Bone marrow (tissue), 2 donors: ENCODE measurements at places on chromosomes 6 and 20.

GRCh38 chr6:131982740-131983259 lies 31.6 kb upstream of the CCN2 start:
- no peak for DNase-seq

DNA sequence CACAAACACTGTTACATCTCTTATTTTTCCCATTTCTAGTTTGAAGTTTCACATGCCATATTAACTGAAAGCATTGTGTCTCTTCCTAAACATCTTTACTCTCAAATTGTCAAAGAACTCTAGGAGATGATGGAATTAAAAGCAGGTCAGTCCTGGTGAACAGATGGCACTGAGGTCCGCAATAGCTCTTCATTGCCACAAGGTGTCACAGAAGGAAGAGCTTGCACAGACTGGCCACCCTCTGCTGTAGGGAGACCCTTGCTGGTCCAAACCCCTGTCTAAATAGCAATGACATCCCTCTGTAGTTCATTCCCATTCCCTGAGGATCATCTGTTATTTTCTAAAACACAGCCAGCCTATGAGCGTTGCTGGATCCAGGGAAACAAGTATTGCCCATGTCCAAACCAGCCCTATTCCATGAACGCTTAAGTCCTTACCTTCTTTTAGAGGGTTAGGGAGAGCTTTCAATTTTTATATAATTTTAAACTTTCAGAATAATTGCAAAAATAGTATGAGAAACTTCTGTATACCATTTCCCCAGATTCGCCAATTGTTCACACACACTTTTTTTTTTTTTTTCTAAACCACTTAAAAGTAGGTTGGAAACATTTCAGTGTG lies 10.1 kb upstream of the HDAC2 start:
- DNase-seq: no peak

- no peak for DNase-seq
Observed at GRCh38 chr6:168371618-168371980, 52.0 kb upstream of the DACT2 start.

- no peak for DNase-seq
Observed at GRCh38 chr6:43733471-43734293, 36.3 kb upstream of the VEGFA start.

DNA sequence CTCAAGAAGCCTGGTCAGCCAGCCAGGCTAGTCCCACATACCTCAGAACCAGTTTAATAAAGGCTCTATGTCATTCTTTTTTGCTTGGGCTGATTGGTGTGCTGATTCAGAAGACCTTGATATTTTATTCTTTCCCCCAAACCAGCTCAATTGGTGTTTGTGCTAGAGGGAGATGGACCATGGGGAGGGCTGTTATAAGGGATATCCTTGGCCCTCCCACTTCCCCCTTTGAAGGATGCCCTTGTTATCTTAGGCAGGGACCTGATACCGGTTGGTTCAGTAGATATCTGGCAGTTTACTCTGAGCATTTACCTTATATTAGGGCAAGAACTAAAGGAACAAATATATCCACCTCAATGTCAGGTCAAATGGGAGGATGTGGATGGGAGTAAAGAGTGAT lies 207.4 kb downstream of the LRFN2 start:
- DNase-seq: no peak

DNA sequence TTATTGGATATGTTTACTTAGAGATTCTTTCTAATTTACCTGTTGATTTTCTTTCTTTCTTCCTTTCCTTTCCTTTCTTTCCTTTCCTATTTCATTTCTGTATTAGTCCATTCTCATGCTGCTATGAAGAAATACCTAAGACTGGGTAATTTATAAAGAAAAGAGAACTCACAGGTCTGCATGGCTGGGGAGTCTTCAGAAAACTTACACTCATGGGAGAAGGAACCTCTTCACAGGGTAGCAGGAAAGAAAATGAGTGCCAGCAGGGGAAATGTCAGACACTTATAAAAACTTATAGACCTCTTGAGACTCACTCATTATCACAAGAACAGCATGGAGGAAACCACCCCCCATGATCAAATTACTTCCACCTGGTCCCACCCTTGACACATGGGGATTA lies 40.8 kb downstream of the HDAC2 start:
- no peak for DNase-seq

GRCh38 chr6:96276305-96276704 lies 245.3 kb upstream of the UFL1 start:
- DNase-seq: no peak

DNA sequence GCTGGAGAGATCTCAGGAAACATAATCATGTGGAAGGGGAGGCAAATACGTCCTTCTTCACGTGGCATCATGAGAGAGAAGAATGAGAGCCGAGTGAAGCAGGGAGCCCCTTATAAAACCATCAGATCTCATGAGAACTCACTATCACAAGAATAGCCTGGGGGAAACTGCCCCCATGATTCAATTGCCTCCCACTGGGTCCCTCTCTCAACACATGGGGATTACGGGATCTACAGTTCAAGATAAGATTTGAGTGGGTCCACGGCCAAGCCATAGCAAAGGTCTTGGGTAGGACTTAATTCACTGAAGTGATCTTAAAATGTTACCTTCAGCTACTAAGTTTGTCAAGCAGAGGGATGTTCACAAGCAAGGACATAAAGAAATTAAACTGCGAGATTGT lies 162.2 kb downstream of the ADGRG6 start:
- no peak for DNase-seq

DNA sequence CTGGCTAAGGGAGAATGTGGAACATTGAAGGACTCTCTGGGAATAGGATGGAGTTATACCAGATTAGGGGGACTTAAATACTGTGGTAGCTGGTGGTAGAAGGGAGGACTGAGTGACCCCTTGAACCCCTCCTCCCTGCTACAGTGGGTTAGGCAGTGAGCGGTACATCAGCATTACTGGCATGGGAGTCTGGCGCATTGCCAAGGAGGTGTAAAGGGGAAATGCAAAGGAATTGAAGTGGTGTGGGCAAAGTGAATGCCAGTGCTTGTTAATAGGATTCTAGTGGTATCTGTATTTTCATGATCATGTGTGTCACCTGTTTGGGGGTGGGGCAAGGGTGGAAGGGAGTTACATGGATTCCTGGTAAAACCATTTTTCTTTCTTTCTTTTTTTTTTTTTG lies 60.1 kb downstream of the GFRA4 start:
- DNase-seq: no peak

- no peak for DNase-seq
Observed at GRCh38 chr20:33263784-33264183, 19.2 kb upstream of the BPIFB1 start.

- DNase-seq: no peak
Observed at GRCh38 chr6:79984261-79984660, 20.2 kb upstream of the TTK start.

- DNase-seq: no peak
Observed at GRCh38 chr20:53867741-53868351, 202.5 kb downstream of the BCAS1 start.

DNA sequence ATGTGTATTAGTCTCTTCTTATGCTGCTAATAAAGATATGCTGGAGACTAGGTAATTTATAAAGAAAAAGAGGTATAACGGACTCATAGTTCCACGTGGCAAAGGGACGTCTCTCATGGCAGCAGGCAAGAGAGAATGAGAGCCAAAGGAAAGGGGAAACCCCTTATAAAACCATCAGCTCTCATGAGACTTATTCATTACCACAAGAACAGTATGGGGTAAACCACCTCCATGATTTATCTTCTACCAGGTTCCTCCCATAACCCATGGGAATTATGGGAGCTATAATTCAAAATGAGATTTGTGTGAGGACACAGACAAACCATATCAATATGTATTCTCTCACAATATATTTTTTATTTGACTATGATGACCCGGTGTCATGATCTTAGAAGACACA lies 109.1 kb downstream of the UTRN start:
- DNase-seq: no peak

GRCh38 chr20:62734326-62734725 lies 25.7 kb downstream of the NTSR1 start:
- DNase-seq: no peak
